ENCODE measurements at places on chromosomes 3 and 15.
A peak's percentile ranks its signal among the peaks of the same experiment; 100 is the strongest.

DNA sequence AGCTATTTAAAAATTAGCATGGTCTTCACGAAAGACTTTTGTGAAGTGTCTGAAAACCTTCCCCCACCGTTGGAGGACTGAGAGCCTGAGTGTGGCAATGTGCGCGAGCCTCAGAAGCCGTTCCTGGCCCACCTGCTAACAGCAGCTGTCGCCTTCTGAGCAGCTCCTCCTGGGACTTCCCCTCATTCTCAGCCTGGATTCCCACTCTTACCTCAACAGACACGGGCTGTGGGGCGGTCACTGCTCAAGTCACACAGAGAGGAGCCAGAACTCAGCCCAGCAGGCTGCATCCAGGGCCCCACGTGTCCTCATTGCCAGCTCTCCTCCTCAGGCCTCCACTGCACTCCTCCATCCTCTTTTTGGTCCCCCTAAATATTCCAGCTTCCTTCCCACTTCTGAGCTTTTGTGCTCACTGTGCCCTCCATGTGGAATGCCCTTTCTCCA is 7.8 kb downstream of the DNASE1L3 start:
- DNase-seq: no peak

GRCh38 chr3:71163198-71163918 is 420.2 kb downstream of the FOXP1 start:
- no peak for DNase-seq

GRCh38 chr3:175002732-175003143 is 143.6 kb downstream of the NAALADL2 start:
- peak; percentile 14 for DNase-seq

DNA sequence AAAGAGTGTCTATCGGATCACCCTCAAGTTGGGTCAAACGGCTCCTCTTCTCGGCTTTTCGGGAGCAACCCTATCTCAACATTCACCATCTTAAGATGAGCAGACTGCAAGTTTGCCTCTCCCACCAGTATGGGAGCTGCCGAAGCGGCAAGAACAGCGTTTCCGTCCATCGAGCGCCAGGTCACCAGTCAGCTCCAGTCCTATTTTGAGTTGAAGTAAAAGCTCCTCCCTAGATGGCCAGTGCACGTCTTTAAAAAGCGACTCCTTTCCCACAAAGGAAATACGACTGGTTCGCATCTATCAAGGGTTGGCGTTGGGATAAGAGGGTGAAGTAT is 369 bp upstream of the U2SURP start:
- no peak for DNase-seq

DNA sequence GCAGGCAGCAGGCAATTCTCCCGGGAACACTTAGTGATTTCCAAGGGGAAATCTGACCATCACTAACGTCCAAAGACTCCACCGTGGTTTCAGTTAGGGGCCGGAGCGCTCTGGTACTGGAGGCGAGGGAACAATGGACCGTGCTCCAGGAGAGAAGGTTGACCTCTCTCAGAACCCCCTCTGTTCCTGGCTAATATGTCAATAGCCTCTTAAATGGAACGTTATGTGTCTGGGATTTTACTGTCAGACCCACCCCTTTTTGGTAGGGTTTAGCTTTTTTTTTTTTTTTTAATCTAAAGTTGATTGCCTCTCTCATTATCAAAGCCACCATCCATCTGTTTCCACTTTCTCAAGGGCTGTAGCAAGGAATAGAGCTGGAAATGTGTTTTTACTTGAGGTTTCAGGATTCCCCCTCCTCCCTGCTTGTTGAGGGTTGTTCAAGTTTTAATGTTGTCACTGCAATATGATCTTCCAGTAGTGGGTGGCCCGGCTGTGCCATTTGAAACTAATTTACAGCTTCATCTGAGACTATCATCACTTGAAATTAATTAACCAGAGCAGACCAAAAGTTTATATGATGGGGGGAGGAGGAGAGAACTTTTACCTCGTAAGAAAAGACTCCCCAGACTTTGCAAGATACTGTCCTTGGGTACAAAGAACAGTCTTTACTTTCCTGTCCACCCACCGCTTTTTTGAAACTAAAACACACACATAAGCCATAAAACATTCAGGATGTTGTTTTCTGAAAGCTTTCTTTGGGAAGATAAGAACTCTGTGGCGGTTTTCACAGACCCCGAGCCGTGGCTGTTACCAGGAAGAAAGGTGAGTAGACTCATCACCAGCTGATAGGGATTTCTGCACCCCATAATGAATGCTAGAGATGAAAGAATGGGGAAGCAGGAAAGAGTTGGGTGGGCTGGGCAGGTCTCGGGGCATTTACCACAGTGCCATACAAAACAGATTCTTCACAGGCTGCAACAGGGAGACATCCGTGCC is 187.8 kb downstream of the UACA start:
- no peak for DNase-seq

DNA sequence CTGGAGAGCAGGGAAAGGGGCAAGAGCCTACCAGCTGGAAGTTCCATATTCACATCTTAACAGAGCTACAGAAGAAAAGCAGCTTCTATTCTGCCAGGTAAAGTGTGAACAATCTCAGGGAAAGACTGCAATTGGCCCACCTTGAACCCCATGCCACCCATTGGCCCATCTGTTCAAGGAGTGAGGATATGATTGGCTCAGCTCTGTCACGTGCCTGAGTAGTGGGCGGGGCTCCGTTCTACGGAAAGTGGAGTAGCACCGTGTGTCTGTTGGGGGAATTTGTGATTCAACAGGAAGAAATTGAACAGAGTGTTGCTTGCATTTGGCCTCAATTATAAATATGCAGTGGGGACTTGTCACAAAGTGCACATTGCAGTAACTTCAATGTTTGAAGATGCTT is 81.8 kb downstream of the MINAR1 start:
- no peak for DNase-seq

DNA sequence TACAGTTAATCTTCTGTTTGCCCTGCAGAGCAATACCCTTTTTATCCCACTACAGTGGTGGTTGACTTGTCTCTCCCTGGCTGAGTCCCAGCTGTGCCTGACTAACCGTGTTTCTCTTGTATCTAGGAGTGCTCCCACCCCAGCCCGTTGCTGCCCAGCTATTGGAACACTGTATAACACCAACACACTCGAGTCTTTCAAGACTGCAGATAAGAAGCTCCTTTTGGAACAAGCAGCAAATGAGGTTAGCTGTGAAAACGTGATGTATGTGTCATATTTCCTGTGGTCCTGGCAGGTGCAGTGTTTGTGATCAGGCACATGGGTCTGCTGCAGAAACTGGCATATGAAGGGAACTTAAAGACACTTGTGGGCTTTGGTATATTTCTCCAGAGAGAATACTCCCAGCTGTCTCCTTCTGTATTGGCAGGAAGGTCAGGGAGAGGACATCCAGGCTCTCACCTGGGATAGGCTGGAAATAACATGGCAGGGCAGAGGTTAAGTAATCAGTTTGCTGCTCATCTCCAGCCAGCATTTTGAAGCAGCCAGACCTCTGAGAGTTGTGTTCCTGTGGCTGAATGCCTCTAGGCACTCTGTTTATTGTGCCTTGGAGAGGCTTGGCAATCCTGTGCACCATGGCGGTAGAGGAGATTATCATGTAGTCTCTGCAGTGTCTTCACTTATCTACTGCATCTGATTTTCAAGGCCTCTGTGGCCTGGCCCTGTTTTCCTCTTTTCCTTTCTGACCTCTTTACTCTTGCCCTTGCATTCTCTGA is 34.8 kb downstream of the ATG7 start:
- DNase-seq: no peak

GRCh38 chr15:28946803-28947202 is 61.0 kb downstream of the APBA2 start:
- no peak for DNase-seq

DNA sequence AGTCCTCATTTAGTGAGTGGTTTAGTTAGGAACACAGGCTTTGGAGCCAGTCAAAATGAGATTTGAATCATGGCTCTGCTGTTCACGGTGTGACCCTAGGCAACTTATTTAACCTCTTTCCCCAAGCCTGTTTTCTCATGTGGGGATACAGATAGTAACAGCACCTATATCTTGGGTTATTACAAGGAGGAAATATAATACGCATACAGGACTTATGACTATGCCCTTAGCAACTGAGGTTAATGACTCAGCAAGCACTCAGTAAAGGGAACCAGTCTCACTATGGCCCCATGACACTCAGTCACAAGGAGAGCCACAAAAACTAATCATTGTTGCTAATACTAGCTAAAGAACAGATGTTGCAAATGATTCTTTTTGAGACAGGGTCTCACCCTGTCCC is 45.9 kb downstream of the SUMF1 start:
- DNase-seq: no peak

DNA sequence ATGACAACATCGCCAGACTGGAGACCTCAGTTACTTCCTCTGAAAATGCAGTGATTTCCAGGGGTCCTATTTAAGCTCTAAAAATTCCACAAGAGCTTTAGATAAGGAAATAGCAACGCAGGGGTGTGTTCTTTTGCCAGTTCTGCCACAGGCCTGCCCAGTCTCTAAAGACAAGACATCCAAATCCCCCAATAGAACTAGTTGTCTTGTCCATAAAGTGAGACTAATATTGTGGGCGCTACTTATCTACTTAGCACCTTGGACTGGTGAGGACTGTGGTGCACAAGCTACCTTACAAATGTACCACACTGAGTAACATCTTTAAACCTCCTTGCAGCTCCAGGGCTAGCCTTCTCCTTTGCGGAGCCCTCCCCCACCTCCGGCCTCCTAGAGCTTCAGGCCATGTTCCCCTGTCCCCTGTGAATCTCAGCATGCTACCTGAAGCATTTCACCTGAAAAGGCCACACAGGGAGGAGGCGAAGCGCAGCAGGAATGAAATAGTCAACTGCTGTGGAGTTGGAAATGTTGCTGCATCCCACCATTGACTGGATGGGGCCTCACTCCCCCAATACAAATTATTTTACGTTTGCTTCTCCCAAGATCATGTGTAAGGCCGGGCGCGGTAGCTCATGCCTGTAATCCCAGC is 9.6 kb upstream of the LRRC2 start:
- DNase-seq: no peak

DNA sequence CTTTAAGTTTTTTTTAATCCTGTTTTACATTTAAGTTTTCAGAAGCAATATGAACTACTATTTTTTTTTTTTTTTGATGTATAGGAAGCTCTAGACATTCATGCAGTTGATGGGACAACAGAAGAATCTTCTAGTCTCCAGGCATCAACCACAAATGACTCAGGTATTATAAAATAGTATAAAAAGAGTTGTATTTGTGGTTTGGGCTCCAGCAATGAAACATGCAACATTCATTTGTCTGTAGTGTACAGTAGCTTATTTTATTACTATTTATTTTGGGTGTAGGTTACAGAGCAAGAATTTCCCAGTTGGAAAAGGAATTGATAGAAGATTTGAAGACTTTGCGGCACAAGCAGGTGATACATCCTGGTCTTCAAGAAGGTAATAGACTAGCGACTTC is 38.6 kb downstream of the MGA start:
- peak; percentile 19 for DNase-seq

GRCh38 chr3:10674578-10674977 is 141.4 kb upstream of the SLC6A11 start:
- DNase-seq: no peak

DNA sequence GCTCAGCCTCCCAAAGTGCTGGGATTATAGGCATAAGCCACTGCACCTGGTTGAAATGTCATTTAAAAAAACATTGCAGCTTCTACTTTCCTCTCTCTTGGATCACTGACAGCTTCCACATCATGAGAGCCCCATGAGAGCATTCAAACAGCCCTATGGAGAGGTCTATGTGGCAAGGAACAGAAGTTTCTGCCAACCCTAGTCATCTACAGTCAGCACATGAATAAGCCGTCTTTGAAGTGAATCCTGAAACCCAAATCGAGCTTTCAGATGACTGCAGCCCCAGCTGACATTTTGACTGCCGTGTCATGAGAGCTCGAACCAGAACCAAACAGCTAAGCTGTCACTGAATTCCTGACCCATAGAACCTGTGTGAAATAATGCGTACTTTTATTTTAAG is 39.8 kb downstream of the CD200R1L start:
- DNase-seq: no peak

DNA sequence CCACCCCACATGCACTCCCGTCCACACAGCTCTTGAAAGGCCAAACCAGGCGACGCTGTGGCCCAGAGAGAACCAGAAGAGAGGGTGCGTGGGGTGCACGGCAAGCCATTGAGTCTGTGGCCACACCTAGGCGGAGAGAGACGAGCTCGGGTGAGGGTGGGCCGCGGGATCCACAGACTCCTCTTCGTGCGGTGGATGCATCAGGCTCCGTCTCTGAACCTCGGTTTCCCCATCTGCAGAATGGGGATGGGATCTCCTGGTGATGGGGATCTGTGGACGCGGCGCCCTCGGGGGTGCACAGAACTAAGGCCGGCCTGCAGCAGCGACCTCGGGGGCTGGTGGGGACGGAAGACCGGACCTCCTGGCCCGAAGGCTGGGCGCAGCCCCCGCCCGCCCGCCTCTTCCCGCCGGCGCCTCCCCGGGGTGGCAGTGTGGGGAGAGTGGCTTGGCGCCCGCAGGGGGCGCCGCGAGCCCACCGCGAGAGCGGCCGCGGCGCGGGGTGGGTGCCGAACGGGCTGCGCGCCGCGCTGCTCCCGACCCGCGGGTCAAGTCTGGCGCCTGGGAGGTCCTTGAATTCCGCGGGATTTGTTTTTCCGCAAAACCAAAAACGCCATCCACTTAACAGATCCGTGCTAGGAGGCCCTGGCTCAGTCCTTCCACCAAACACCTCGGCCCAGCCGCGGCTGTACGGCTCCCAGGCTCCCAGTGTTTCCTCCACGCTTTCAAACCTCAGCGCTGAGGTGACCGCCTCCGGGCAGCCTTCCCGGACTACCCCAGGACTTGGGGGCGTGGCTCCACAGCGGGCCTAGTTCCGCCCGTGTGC is 13.2 kb upstream of the ADPGK start:
- peak; percentile 82 for DNase-seq

DNA sequence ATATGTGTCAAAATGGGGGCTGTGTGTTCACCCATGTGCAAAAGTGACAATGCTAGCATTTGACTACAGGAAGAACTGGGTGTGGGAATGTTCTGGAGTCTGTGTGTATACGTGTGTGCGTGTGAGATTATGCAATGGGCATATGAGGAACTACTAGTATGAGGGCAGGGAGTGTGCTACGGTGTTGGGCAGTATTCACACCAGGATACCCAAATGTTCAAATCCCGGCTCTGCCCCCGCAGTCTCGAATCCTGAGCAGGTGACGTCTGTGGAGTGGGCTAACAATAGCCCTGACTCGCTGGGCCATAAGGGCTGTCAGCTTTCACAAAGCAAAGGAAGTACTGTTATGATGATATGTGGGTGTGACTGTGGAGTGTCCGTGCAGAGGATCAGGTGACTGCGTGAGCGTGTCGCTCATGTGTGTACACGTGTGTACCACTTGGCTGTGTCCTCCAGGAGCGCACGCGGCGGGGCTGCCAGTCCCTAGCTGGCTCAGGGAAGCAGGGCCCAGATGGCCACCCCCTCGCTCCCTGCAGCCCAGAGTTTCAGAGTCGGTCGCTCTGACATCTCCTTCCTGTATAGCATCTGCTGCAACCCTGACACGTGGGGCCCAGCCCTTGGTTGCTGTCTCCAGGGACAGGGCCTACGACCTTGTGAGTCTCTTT is 27.2 kb downstream of the IQSEC1 start:
- DNase-seq: no peak

- no peak for DNase-seq
Observed at GRCh38 chr3:57981483-57982087, 26.6 kb upstream of the FLNB start.
